ENCODE measurements at places on chromosomes 12 and 14. TPM values are rescaled to one million over a fixed set of nuclear protein-coding genes. Genes with fewer than 3 reads are reported as not detected.

Gene KLHDC2
- 41.8 TPM for total RNA-seq

Gene RBMS2
- total RNA-seq = 38.0 TPM

Gene MYO1H
- total RNA-seq = not detected

Gene NABP2
- total RNA-seq = 31.4 TPM

Gene TSPAN11
- total RNA-seq = 0.18 TPM

Gene OR6C2
- not detected for total RNA-seq

Gene ALDH2
- total RNA-seq = 12.5 TPM

Gene C12orf56
- not detected for total RNA-seq

GRCh38 chr12:52322069-52322468, 871 bp upstream of the KRT83 start:
- no peak for DNase-seq

GRCh38 chr12:106760184-106760531, 14.3 kb upstream of the RIC8B start:
- peak; percentile 15 for DNase-seq

- no peak for DNase-seq
Observed at GRCh38 chr14:54788701-54789100, 113.9 kb downstream of the GCH1 start.

- no peak for DNase-seq
Observed at GRCh38 chr12:71704920-71705319, 19.0 kb downstream of the TMEM19 start.

GRCh38 chr12:106682594-106683234, 91.8 kb upstream of the RIC8B start:
- peak; percentile 15 for DNase-seq

DNA sequence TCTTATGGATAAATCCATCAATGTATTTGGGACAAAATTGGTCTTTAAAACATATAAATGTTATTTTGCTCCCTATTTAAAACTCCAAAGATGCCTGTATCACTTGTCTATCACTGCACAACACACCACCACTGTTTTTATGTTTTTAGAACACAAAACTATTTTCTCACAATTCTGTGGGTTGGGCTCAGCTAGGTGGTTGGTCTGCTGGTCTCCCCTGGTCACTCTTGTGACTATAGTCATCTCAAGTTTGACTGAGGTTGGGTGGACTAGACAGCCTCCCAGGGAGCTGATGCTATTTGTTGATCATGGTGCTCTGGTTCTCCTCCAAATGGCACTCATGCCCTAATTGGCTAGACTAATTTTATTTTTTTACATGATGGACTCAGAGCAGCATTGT, 39.5 kb upstream of the NR1H4 start:
- DNase-seq = no peak

- DNase-seq = no peak
Observed at GRCh38 chr14:74934041-74934440, 11.0 kb upstream of the RPS6KL1 start.

DNA sequence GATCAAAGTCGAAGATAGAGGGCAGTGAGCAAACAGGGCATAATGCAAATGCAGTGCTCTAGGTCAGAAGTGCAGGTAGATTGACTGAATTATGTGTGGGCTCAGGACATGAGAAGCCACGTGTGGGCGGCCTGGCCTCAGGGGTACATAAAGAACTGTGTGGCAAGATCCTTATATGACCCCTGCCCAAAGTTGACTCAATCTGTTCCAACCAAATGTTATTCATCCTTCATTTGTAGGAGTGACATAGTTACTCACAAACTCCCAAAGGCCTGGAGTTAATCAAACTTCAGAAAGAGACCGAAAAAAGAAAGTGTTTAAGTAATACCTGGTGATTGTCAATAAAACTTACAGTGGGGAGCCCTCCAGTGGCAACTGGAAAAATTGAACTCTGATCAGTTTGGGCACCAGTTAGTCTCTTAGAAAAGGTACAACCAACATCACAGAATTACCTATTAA, 150.4 kb upstream of the FAR2 start:
- peak; percentile 56 for DNase-seq

- DNase-seq = no peak
Observed at GRCh38 chr12:99392091-99392850, 255.3 kb upstream of the GARIN6 start.

DNA sequence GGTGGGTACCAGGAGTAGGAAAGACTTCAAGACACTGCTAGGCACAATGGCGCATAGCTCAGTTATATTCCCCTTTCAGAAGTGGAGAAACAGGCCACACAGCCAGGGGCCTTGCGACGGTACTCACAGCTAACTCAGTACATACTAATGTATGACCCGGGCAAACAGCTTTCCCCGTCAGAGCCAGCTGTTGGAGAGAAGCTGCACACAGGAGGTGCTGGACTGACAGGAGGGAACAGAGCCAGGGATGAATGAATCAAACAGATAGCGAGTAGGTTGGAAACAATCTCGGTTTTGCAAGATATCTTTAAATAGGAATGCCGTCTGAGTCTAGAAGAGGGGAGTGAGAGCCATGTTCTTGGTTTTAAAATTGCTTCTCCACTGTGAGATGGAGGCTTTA, 45.5 kb downstream of the PRIMA1 start:
- no peak for DNase-seq

GRCh38 chr12:86230516-86231146, 25.6 kb downstream of the MGAT4C start:
- DNase-seq = peak; percentile 18

- no peak for DNase-seq
Observed at GRCh38 chr12:50533203-50533584, 28.4 kb downstream of the DIP2B start.

DNA sequence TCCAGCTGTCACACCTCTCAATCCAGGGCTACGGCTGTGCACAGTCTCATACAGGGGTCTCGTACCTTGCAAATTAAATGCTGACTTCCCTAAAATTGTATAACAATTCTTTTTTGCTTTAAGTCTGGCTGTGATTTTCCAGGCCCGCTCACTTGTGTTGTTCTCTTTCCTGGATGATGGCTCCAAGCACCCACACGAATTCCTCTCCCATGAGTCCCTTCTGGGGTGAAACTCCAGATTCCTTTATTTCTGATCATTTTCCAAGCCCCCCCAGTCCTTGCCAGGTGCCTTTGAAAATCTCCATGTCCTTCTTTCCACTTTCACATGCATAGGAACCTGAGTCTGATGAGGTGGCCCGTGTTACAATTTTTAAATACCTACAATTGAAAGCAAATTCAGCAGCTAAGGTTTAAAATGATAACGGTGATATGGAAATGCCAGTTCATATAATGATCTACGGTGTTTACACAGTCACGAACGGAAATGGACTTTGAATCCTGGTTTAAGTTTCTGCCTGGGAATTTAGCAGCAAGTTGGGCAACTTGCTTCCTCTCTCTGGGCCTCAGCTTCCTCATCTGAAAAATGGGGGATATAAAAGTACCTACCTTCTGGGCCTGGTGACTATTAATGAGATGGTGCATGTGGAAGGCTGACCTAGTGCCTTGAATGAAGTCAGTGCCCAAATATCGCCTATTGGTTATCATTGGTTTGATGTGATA, 85.5 kb downstream of the STAB2 start:
- DNase-seq = peak; percentile 30

- DNase-seq = no peak
Observed at GRCh38 chr12:87849074-87849473, 180.1 kb downstream of the C12orf50 start.
